Stimulated activated CD4-positive, alpha-beta T cell treated with anti-CD3 and anti-CD28 coated beads, Interleukin-2, amount 100 ng/mL, for 24 hours (primary cell): ENCODE measurements at places on chromosomes 12 and 14.

GRCh38 chr14:72480464-72481243 lies 413.2 kb downstream of the DPF3 start:
- no peak for DNase-seq

GRCh38 chr12:116217045-116217735 lies 60.3 kb downstream of the MED13L start:
- DNase-seq = no peak

- no peak for DNase-seq
Observed at GRCh38 chr14:49220492-49220891, 365.7 kb downstream of the RPS29 start.

- peak; percentile 48 for DNase-seq
Observed at GRCh38 chr12:25051656-25052195, 102.8 kb upstream of the BCAT1 start.

- DNase-seq = no peak
Observed at GRCh38 chr14:97888331-97888730, 1091.1 kb downstream of the VRK1 start.

DNA sequence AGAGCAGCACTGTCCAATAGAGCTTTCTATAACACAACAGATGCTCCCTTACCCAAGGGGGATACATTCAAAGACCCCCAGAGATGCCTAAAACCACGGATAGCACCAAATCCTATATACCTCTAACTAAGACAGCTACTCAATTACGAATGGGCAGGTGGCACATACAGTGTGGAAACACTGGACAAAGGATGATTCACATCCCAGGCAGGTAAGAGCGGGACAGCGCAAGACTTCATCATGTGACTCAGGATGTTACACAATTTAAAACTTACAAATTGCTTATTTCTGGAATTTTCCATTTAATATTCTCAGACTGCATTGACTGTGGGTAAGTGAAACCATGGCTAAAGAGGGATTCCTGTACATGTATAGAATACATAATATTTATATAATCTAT lies 5.5 kb upstream of the HCFC2 start:
- DNase-seq = no peak

GRCh38 chr12:106791531-106791930 lies 17.0 kb downstream of the RIC8B start:
- no peak for DNase-seq

DNA sequence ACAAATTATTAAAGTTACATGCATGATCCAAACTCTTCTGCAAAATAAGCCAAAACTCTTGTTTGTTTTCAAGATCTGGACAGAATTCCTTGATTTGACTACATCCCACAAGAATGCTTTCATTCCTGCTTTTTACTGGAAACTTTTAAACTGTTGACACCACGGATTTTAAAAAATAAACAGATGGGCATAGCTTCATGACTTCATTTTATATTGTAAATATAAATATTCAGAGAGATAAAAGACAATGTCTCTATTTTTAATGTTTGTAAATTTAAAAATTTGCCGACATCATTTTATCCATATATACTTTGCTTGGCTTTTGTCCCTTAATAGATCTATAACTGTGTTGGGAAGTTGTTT lies 134.3 kb upstream of the DCN start:
- DNase-seq = no peak

DNA sequence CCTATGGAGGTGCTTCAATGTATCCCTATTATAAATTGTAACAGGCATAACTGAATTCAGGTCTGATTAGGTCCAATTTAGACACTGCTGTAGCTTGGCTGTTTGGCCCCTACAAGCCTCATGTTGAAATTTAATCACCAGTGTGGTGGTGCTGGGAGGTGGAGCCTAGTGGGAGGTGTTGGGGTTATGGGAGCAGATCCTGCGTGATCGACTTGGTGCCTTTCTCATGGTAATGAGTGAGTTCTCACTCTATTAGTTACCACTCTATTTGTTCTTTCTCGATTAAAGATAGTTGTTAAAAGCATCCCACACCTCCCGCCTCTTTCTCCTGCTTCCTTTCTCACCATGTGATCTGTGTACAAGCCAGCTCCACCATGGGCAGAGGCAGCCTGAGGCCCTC lies 122.1 kb downstream of the FOXA1 start:
- no peak for DNase-seq
